ENCODE measurements at places on chromosomes 5 and 9.

DNA sequence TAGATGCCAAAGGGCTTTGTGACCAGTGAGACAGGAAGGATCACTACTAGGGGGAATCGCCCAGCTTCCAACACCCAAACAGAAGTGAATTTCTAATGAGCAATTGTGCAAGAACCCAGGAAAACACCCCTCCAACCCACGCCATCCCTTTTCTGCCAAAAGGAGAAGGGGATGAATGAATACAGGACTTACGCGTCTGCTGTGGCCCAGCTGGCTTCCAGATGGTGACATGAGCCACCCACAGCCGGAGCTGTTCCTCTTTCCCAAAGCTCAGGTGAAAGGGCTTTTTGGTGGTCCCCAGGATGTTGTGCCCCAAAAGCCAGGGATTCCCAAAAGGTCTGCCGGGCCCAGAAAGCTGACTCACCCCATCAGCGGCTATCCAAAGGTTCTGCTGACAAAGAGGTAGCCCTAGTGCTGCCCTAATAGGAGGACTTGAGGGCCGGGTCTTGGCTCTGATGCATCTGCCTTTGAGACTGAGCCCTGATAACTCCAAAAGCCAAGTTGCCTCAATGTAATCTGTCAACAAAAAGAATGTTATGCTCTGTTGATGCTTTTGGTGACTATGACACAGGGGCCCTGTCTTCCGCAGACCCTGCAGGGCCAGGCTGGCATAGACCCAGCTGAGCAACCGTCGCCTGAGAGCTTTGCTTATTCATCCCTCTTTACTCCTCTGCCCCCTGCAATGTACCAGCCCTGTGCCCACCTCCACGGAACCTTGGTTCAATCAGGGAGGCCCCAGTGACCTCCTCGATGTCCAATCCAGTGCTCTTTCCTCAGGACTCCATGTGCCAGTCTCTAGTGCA is 14.5 kb downstream of the GSN start:
- DNase-seq = no peak

DNA sequence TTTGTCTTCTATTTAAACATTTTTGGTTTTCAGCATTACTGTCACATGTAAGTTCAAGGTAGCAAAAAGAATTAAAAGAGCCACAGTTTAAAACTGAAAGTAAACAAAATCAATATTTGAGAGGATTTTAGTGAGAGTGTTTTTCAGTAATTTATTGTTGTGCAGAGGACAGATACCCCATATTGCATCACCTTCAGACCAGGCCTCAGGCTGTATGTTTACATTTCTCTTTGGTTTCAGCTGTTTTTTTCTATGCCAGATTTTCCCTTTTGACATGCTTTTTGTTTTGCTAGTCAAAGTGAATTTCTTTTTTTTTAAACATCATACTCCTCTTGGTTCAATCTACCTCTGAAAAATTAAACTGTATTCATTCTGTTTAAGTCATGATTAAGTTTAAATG is 47.2 kb downstream of the MAST4 start:
- DNase-seq = no peak

- no peak for DNase-seq
Observed at GRCh38 chr5:181050016-181050415, 9.9 kb downstream of the BTNL9 start.

- DNase-seq = no peak
Observed at GRCh38 chr5:141547488-141547887, 58.6 kb downstream of the PCDHGC5 start.

GRCh38 chr9:132141344-132141947 is 20.4 kb upstream of the NTNG2 start:
- peak; percentile 34 for DNase-seq

GRCh38 chr9:134064711-134065110 is 3.1 kb downstream of the BRD3 start:
- no peak for DNase-seq

DNA sequence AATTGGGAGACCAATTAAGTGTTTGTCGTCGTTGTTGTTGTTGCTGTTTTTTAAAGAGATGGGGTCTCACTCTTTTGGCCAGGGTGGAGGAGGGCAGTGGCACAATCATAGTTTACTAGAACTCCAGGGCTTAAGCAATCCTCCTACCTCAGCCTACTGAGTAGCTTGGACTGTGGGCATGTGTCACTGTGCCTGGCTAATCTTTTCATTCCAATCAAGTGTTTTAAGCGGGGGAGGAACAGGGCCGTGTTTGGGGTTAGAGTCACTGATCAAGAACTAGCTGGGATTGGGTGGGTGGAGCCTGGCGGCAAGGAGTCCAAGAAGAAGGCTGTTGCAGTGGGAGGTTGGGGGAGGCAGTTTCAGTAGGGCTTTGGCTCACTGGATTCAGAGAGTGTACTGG is 13.8 kb downstream of the SNX30 start:
- no peak for DNase-seq

DNA sequence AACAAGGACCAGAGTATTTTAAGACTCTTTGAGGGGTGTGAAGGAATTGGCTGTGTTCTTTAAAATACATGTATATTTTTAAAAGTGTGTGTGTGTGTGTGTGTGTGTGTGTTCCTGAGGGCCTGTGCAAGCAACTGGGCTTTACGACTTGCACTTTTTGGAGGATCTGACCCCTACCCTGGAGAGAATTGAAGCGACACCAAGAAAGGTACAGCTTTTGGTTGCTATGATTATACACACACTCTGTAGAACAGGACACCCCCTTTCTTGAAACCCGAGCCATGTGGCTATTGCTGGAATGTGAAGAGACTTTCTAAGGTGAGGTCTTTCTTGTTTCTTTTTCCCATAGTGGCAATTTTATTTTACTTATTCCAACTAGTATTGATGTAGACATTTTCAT is 988 bp downstream of the SHISAL2B start:
- no peak for DNase-seq

GRCh38 chr5:94830520-94830919 is 212.1 kb downstream of the SLF1 start:
- DNase-seq = no peak

- no peak for DNase-seq
Observed at GRCh38 chr9:82799286-82799685, 263.7 kb downstream of the RASEF start.

- no peak for DNase-seq
Observed at GRCh38 chr5:584846-585245, 27.3 kb upstream of the CEP72 start.

GRCh38 chr5:34857161-34857560 is 18.2 kb downstream of the TTC23L start:
- no peak for DNase-seq

GRCh38 chr5:45038366-45038987 is 229.7 kb downstream of the MRPS30 start:
- DNase-seq = no peak

- DNase-seq = no peak
Observed at GRCh38 chr5:1768283-1769000, 31.2 kb downstream of the MRPL36 start.

DNA sequence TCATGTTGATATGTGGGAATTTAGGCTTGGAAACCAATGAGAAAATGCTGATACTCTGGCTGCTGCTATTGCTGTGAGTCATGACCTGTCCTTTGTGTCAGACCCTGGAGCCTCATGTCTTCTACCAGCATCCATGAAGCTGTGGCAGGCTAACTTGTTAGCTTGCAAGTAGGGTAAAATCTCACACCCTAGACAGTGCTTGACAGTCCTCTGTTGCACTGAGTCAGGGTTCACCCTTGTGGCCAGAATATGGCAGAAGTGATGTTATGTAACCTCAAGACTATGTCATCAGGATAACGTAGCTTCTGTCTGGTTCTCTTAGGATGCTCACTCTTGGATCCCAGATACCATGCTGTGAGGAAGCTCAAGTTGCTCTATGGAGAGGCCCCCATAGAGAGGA is 110.8 kb downstream of the LHX2 start:
- no peak for DNase-seq

DNA sequence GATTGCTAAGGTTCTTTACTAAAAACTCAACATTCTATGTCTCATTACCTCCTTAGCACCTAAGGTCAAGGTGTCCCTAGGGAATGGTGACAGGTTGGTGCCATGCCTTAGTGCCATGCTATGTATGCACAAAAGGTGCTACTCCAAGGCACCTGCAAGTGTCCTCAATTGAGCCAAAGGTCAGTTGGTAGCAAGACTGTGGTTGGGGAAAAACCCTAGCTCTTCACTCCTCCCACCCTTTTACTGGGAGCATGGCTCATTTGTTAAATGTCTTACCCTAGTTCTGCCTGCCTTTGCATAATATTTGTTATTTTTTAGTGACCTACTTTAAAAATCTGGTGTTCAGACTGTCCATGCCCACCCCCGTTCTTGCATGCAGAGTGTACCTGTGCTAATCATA is 17.0 kb downstream of the ACO1 start:
- no peak for DNase-seq

DNA sequence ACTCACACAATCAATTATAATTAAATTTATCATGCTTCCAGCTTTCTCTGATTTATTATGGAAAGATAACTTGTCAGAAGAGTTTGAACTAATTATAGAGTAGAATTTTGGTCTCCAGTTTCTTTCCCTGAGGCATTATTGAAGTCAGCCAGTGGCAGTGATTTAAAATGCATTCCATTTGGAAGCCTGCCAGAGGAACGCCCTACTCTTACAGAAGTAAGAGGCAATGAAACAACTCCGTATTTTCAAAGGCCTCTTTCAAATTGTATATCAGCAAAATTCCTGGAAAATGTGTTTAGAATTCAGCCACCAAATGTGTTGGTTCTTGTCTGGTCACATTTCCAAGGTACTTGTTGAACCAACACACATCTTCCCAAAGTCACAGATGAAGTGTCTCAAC is 640.9 kb downstream of the SEMA5A start:
- DNase-seq = no peak

DNA sequence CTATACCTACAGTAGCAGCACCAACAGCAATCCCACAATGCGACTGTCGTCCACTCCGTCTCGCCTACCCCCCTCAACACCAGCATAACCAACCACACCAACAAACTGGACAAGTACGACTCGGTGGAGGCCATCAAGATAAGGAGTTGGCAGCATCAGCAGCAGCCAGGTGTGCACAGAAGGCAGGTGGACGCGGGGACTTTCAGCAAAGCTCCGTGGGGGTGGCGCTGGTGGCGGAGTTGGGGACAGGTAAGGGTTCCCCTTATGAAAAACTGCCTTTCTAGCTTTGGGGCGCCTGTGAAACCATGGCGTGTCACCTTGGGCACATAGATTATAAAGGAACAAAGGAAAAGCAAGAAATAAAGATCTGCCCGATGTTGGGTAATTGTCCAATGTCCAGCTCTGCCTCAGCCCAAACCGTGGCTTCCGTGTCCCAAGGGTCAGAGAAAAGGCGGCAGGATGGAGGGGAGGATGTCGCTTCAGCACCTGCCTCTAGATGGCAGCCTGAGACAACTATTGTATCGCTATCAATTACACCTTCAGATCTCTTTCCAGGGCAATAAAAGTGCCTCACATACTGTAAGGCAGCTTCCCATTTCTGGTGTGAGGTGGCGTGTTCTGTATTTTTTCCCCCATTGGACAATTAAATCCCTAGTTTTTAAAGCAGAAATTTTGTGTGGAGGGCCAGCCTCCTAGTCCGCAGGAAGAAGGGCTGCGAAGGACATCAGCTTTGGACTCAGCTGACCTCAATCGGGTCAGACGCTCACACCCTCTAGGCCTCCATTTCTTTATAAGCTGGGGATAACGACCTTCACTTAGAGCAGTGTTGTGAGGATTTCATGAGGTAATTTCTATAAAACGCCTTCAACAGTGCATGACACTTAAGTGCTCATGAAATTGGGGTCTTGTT is 58.8 kb downstream of the MTRR start:
- peak; percentile 37 for DNase-seq

GRCh38 chr5:18370531-18370930 is 736.3 kb downstream of the TAF11L14 start:
- DNase-seq = no peak

- DNase-seq = no peak
Observed at GRCh38 chr5:3361811-3362605, 233.6 kb upstream of the IRX1 start.

DNA sequence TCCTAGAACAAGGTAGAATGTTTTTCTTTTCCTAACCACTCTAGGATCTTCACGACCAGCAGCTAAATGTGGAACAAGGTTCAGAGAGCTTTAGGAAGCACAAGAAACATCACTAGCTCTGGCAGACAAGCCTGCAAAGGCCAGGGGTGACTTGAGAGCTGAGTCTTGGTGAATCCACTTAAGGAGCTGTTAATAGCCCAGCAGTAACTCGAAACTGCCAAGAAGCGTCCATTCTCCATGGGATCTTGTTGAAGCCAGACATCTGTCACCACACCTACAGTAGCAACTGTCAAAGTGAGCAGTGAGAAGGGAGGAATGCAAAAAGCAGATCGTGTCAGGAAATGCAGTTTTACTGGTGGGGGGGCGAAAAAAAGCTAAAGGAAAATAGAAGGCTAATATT is 87.2 kb downstream of the ATPSCKMT start:
- DNase-seq = no peak

DNA sequence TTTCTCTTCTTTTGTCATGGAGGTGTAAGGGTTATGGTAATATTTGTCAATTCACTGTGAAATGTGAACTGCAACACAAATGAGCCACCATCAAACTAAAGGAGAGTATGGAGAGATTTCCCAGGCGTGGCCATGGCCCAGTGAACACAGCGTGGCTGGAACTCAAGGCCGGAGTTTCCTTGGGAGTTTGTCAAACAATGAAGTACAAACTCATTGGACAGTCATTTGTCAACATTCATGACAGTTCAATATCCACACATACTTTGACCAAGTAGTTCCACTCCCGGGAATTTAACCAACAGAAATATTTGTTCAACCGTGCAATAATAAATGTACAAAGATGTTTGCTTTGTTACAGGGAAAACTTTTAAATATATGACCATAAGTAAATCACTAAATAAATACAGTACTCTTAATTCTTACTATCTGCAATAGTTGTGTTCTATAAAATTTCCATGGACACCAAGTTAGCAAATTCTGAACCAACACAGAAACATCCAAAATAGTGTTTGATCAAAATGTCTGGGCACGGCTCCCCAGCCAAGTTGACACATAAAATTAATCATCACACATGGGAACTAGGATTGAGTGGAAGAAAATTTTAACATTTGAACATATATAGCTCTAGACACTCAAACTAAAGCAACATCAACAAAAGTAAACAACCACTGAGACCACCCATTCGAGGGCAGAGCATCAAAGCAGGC is 87.1 kb downstream of the DIRAS2 start:
- DNase-seq = no peak

DNA sequence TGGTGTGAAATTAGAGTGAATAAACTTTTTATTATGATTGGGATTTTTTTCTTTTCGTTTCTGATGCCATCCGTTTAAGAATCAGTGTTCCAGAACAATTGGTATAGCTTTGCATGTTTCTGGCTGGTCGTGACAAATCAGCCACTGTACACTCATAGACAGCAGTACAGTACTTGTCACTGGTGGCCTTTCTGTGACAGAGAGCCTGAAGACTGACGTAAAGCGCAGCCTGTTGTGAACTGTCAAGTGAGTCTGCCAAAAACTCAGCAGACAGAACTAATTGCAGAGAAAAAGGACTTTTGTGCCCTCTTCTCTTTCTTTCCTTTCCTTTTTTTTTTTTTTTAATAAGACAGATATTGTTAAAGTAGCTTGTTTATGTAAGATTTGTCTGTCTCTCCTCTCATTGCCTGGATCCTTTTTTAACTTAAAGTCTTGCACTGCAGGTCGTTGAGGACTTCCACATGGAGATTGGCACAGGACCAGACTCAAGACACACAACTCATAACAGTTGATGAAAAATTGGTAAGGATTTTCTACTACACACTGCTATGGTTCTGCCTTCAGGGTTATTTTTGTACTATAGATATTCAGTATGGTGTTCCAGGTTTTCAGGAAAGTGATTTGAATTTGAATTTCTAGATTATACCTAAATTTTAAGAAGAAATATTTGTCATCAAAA is 42.7 kb downstream of the NDUFS4 start:
- DNase-seq = no peak

All from NCI-H510A (cell line).